ENCODE measurements at places on chromosomes 4 and X.

DNA sequence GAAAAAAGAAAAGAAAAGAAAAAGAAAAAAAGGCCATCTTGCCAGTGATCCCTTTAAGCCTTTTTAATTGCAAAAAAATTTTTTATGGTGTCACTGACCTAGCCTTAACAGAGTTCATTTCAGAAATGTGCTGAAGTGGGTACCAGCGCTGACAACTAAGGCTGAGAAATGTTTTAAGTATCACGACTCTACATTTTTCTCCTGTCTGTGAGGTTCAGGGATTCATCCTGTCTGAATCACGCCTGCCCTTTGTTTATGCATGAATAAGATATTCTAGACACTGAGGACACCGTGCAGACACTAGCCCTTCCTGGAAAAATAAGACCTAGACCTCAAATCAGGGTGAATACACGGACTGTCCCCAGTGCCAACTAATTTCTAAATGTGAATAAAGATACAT lies 154.4 kb upstream of the NOCT start:
- no peak for DNase-seq

DNA sequence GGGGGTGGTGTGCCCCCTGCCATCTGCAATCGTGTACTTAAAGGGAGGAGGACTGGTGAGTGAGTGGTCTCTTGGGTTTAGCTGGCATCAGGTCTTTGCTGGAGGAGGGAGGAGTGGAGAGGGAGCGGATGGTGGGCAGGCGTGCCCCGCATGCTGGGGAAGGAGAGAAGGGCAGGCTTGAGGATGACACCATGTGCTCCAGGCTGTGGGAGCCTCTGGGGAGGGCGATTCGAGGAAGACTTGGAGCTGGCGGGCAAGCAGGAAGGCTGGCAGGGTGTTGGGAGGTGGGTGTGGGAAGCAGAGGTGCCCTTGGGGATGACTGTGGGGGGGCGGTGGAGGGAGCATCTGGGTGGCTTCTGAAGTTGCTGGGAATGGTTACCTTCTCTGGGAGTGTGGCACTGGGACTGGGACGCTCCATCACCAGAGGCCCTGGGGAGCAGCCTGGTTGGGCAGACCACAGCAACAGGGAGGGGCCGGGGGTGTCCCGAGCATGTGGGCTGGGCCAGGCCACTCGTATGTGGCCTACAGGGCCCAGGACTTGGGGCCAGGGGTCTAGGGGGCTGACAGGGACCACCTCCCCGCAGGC lies 30.8 kb upstream of the AFAP1 start:
- DNase-seq = no peak

DNA sequence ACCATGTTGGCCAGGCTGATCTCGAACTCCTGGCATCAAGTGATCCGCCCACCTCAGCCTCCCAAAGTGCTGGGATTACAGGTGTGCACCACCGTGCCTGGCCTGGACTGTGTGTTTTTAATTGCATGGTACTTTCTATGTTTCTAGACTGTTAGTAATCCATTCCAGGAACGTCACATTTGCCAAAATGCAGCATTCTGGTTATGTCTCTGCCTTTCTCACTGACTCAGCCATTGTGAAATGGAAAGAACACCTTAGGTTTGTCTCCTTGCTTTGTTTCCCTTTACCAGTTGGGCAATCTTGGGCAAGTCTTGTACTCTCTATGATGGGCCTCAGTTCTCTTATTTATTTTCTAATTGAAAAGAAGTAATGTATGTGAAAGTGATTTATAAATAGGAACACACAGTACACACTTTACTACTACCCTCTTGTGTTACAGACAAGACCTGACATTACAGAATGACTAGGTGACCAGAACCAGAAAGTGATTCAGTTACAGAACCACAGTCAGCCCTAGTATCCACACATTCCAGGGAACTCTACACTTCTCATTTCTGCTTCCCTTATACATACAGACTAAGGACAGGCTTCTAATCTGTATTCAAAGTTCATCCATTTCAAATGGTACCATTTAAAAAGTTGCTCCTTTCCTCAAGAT lies 187.1 kb downstream of the MGST2 start:
- DNase-seq = no peak

DNA sequence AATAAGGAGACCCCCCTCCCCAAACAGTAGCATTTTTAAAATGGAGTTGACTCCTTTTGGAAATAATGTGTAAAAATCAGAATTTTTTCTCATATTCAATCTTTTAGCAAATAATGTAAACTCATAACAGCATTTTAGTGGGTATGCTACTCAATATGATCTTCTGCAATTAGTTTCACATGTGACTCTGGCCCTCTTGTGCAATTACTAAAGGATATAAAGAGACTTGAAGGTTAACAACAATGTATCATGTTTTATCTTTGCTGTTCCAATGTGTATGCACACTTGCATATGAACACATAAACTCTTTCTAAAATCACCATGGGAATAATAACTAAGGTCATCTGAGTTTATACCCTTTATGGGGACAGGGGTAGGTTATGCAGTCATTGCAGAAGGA lies 39.9 kb upstream of the RXFP1 start:
- no peak for DNase-seq

GRCh38 chrX:10926404-10926803 lies 184.7 kb upstream of the HCCS start:
- no peak for DNase-seq

DNA sequence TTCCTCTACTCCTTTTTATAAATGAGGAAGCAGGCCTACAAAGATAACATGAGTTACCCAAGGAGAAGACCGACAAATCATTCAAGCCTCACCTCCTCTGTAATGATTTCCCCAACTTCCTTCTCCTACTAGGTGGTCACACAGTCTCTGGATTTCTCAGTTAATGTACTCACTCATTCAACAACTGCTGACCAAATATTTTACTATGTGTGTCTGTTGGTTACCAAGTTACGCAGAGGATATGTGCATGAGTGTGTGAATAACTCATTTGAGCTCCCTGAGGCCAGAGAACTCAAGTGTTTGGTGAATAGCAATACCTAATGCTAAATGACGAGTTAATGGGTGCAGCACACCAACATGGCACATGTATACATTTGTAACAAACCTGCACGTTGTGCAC lies 10.4 kb downstream of the CASK start:
- no peak for DNase-seq

- no peak for DNase-seq
Measured at GRCh38 chr4:27149541-27150212, 289.0 kb downstream of the STIM2 start.
